Pulmonary artery endothelial cell (primary cell): ENCODE measurements at places on chromosomes 11 and 22.

- DNase-seq = no peak
These were observed 86.6 kb upstream of the BDNF start for GRCh38 chr11:27786864-27787263.

GRCh38 chr11:34631297-34631696 lies 10.4 kb downstream of the EHF start:
- DNase-seq = no peak

DNA sequence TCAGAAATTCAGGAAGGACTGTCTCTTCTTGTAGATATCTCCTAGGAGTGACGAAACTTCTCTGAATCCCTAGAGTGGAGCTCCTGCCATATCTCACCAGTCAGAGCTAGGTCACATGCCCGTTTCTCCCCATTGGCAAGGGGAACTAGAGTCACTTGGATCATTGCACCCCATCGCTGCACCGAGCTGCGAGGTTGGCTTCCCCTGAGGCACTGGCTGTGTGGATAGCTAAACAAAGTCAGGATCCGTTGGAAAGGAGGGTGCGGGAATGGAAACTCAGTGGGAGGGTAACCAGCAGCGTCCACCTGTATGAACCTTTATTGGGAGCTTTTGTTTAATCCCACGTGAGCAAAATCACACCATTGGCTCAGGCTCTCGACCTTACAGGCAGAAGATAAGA lies 283.8 kb downstream of the BRD1 start:
- DNase-seq = no peak

- no peak for DNase-seq
These were observed 44.8 kb upstream of the TUB start for GRCh38 chr11:8036002-8036802.

DNA sequence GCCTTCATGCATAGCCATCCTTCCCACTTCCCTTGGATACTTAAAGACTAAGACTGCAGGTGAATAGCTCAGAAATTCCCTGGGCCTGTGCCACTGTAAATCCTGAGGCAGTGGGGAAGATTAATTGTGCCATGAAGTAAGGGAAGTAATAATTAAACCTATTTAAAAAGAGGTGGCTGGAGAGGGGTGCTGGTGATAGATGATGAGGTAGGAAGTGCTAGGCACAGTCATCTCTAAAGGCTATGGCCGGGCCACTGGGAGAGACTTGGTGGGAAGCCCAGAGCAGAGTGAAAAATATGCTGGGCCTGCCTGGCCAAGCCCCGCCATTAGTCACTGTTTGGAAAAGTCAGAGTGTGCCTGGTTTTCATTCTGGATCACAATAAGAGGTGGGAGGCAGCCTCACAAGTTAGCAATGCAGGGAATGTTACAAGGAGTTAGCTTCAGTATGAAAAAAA lies 197.2 kb upstream of the PITPNB start:
- no peak for DNase-seq

GRCh38 chr11:30983776-30984441 lies 385.6 kb downstream of the DCDC1 start:
- DNase-seq = no peak

DNA sequence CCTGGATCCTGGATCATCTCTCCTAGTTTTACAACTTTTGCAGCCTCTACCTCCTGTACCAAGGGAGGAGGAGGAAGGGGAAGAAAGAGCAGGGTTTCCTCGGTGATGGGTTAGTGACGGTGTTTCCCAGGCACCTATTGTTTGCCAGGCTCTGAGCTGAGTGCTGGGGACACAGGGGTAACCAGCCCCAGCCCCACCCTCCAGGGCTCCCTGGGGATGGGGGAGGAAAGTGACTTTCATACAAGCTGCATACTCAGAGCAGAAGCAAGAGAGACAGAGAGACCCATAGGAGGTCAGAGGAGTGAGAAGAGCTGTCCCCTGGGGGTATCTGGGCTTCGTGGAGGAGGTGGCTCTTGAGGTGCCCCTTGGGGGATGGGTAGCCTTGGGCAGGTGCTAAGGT lies 89.4 kb upstream of the THY1 start:
- DNase-seq = no peak

DNA sequence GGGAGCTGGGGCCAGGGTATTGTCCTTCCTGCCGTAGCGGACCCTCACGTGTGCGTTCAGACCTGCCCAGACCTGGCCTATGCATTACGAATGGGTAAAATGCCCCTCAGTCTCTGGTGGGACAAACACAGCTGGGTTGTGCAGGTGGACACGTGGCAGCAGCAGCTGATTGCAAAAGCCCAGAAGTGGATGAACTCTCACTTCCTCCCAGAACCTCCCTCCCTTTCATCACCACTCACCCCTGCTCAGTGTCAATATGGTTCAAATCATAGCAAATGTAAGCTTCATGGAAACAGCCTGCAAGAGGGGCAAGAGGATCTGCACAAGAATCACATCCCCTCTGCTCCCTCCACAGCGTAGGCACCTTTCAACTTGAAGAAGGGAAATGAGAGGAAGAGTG lies 352.1 kb downstream of the OPCML start:
- no peak for DNase-seq

GRCh38 chr22:30212363-30212995 lies 34.1 kb downstream of the LIF start:
- no peak for DNase-seq

DNA sequence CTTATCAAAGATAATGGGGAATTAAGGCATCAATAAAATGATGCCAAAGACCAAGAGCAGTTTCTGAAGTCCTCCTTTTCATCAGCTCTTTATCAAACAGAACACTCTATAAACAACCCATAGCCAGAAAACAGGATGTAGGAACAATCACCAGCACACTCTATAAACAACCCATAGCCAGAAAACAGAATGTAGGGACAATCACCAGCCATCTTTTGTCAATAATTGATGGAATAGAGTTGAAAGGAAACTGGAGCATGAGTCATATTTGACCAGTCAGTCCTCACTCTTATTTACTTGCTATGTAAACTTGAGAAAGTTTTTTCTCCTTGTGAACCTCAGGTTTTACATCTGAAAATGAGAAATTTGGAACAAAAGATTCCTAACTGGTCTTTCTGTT lies 10.0 kb downstream of the MS4A2 start:
- DNase-seq = no peak

DNA sequence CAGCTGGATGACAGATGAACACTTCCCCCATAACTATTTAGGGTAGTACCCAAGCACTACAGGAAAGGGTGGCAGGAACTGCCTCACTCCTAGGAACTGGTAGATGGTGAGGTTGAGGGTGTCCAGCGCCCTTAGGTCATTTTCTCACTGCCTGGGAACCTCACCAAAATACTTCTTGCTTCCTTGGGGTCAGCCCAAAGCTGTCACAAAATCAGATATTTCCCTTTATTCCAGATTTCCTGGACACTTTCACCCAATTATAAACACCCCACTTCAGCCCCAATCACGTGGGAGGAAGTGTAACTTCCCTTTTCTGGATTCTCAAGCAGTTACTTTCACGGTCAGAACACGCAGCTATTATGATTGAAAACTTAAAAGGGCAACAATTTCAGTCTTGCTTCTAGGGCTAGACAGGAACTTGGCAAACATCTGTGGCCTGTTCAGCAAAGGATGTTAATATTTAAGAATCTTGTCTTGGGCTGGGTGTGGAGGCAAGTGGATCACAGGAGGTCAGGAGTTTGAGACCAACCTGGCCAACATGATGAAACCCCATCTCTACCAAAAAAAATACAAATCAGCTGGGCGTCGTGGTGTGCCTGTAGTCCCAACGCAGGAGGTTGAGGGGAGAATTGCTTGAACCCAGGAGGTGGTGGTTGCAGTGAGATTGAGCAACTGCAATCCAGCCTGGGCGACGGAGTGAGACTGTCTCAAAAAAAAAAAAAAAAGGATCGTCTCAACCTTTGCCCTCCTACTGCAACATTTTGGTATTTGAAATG lies 4.0 kb downstream of the FTH1 start:
- no peak for DNase-seq

DNA sequence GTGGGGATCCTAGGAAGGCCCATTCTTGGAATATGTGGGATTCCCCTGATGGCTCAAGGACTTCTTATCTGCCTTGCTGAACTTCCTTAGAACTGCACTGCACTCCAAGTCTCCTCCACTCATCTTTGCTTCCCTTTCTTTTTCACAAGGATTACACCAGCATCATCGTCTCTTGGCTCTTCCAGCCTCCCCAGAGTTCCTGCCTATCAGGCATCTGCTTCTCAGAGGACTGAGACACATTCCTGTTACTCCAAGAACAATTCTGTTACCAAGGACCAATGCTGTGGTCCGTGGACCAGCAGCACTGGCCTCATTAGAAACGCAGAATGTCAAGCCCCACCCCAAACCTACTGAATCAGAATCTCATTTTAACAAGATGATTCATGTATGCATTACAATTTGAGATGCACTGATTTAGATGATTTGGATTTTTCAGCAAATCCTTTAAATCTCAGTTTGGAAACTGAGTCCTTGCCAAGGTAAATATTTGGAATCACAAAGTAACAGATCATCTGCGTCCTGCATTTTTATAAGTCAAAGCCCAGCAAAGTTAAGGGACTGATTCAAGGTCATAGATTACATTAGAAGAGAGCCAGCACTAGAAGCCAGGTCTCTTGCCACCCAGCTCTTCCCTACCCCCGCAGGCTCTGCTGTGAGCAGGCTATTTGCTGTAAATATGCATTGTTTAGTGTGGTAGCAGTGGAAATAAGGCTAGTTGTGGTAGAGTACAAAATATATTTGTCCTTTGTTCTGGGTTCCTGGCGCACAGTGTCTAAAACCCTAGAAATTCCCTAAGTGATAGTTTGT lies 110.9 kb downstream of the SWAP70 start:
- DNase-seq = no peak

GRCh38 chr11:70763606-70764005 lies 365.3 kb downstream of the CTTN start:
- DNase-seq = no peak

- no peak for DNase-seq
These were observed 3.5 kb downstream of the YIF1A start for GRCh38 chr11:66285250-66285947.

GRCh38 chr11:74689666-74690065 lies 41.6 kb downstream of the CHRDL2 start:
- no peak for DNase-seq

DNA sequence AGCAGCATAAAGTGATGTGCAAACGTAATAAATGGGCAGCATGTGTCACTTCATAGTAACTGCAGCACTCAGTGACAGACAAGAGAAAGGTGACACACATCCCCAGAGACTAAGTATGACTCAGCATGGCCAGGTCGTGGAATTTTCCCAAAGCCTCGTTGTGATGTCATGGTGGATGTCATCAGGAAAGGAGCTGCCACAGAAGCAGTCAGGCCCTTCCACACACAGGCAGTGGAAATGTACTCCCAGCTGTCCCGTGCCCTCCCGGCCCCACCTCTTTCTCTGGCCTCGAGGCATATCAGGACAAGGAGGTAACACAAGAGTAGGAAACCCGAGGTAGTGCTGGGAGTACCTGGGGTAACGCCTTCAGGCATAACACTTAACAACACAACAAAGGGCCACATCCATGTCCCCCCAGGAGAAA lies 8.1 kb downstream of the PC start:
- peak; percentile 40 for DNase-seq

DNA sequence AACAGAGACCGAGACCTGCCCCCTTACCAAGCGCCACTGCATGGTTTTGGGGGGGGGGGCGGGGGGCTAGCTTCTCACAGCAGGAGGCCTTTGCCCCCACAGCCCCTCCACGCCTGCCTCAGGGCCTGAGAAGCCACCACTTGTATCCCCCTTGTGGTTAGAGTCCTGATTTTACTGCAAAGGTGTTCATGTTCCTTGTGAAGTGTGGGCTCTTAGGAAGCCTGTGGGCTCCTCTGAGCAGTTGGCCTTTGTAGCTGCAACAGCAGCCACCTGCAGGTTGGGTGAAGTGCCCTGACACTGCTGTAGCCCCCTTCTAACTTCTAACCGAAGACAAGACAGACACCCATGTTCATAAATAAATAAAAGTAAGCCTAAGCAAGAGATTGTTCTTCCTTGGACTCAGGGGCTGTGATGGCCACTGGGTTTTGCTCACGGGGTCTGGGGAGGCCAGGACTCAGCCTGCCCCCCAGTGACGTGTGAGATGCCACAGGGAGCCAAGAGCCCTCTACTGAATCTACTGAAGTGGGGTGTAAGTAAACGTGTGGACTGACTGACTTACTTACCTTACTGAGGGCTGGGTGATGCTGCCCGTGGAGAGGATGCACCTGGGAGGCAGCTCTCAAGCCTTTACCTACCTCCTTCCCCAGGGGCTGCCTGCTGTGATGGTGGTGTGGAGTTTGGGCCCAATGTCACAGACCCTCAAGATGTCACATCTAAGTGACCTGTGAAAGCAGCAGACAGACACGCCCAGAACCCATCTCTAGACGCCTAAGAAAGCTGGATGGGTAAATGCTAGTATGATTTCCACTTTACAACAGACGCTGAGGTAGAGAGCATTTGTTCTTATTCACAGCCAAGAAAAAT lies 25.8 kb downstream of the USP35 start:
- no peak for DNase-seq

- DNase-seq = no peak
These were observed 869.4 kb downstream of the DLG2 start for GRCh38 chr11:84757711-84758110.

DNA sequence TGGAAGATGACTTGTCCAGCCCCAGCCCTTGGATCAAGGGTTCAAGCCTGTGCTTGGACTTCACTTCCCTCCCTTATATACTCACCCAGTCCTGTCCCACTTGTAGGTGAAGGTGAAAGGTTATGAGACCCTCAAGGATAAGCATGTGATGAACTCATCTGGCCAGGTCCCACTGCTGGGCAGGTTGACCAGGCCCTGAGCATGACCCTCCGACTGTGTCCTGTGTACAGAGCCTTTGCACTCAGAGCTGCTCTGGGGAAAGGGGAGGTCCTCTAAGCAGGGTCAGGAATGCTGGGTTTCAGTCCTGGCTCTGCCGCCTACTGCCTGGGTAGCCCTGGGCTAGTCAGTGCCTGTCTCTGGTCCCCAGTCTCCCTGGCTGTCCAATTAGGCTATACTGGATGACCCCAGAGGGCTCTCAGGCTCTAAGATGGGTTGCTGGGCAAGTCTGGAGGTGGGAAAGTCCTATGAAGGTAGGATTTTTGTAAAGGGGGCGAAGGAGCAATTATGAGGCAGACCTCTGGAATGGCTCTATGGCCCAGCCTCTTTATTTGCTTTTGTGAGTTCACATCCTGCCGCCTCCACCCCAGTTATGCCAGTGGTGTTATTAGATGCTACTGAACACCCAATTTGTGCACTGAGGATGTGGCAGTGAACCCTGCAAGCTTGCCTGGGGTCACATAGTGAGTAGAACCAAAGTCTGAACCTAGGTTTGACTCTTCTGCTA lies 14.1 kb downstream of the DGAT2 start:
- DNase-seq = no peak
